ENCODE measurements at places on chromosomes 2 and 18.

DNA sequence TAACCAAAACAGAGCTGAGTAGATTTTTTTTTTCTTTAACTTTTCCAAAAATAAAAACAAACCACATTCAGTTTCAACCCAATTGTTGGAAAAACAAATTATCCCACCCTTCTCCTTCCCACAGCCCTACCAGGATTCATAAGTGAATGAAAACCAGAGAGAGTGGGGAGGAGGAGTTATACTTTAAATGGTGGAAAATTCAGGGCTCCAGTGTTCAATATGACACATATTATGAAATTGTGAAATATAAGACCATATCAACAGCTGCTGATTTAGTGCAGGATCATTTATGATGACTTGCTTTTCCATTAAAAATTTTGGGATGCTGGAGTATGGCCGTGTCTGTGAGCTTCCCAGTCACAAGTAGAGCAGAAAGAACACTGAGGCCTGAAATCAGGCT is 26.7 kb downstream of the COLEC12 start:
- DNase-seq = no peak

DNA sequence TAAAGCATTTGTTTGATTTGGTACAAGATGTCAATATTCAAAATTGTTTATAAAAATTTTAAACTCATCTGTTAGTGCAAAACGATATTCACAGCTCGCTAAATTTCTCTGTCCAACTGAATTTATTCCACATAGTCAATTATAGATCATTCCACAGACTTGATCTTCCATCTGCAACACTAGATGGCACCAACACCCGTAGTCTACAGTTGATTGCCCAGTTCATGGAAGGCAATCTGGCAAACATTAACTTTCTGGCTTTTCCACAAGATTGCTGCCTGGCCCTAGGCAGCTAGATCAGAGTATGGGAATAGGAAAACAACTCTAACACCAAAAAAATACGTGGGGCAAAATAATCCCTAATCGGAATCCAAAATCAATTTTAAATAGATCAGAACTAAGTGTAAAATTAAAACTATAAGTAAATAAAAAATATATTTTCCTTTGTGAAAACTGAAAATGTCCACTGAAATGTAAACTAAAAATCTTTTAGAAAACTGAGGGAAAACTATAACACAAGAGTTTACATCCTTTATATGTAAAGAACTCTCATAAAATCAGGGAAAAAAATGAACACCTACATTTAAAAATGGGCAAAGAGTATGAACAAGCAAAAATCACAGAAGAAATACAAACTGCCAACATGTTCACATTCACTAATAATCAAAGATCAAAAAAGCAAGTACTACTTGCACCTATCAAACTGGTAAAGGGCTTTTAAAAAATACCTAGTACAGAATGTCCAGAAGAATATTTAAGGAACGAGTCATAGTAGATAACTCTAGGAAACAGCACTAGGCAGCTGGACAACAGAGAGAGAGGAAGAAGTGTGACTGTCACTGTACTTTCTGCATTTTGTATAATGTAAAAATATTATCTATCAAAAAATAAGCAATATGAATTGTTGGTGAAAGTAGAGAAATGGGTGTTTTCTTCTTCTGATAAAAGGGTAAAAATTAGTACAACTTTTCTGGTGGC is 35.0 kb downstream of the RTN4 start:
- peak; percentile 13 for DNase-seq

DNA sequence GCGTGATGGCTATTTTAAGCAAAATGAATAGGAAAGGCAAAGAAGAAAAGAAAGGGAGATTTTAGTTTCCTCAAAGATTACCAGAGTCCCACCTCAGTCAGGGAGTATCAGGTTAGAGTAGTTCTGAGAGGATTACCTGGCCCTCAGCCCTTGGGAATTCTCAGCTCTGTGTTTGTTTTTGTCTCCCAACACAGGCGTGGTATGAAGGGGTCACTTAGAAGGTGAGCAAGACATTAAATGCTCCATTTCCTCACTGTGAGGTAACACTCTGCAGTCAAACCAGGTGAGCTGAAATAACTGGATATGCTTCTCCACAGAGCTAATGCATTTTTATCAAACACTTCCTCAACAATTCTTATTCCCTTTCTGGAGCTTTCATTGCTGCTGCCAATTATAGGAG is 232.2 kb downstream of the IKZF2 start:
- DNase-seq = no peak

GRCh38 chr2:60423505-60423904 is 129.9 kb downstream of the BCL11A start:
- no peak for DNase-seq

- no peak for DNase-seq
Measured at GRCh38 chr2:207160115-207160514, 5.6 kb downstream of the KLF7 start.

DNA sequence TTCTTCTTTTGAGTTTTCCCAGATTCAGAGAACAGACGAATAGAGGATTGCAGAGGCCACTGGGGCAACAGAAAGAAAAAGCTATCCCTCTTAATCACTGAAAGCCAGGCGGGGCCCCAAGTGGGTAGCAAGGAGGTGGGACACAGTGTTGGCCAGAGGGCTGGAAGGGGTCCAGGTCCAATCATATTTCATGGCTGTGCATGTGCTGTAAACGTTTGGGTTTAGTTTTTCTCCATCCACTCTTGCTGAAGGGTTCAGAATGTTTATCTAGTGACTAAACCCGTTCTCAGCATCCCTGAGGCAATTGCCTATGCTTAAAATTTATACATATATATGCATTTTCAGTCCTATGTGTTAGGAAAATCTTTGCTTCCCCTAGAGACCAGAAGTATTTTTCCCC is 99.4 kb upstream of the EPHA4 start:
- no peak for DNase-seq

GRCh38 chr18:42950732-42951131 is 164.8 kb downstream of the RIT2 start:
- no peak for DNase-seq

GRCh38 chr18:26791676-26792075 is 73.8 kb downstream of the AQP4 start:
- DNase-seq = no peak

DNA sequence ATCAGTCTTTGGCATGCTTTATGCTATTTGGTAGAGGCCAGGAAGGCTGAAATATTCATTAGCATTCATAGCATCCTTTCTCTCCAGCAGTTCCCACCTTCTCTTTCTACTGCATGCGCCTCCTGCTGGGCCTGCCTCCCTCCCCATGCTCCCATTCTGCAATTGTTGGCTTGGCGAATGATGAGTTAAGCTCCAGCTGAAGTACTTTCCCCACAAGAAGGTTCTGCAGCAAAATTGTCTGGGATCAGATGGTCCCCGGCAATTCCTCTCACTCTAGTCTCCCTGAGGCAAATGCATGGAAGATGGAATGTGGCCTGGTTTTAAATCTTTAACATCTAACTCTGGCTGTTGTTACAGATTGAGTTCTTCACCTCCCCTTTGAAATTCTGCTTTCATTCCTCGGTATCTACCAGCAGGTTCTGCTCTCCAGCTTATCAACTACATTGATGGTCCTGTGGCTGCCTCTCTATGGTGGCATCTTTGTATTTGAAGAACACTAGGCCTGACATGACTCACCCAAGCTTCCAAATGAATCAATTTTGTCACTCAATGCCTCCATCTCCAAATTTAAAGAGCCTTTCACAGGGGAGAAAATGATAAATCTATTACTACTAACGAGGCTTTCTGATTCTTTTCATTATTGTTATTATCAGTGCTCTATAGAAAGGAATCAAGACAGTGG is 55.9 kb downstream of the KCTD18 start:
- no peak for DNase-seq

GRCh38 chr2:60836491-60836890 is 44.9 kb upstream of the REL start:
- DNase-seq = no peak

- DNase-seq = no peak
Measured at GRCh38 chr2:236711440-236711839, 141.8 kb downstream of the ACKR3 start.

DNA sequence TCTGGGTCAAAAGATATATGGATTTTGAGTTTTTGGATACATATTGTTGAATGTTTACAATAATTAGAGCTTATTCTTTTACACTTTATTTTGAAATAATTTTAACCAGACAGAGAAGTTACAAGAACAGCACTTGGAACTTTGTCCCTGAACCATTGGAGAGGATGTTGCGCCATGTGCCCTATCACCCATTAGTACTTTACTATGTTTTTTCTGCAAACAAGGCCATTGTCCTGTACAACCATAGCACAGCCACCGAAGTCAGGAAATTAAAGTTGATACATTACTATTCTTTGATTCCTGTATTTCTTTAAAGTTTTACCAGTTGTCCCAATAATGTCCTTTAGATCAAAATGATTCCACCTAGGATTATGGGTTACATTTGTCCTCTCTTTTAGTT is 188.8 kb downstream of the ACKR3 start:
- no peak for DNase-seq

DNA sequence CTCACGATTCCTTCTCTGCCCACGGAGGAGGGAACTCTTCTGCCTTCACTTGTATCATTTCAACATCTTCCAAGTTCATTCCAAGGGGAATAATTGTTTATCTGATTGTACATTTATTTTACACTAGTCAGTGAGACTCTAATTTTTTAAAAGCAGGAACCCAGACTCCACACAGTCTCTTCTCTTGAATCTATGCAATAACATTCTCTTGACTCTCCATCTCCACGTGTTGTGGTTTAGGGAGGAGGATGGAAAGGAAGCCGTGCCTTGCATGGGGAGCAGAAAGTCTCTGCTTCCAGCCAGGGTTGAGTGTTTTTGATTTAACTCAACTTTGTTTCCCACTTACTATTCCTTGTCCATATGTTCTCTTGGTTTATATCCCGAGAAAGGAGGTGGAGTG is 131.1 kb upstream of the RIOK3 start:
- DNase-seq = no peak

- peak; percentile 29 for DNase-seq
Measured at GRCh38 chr2:44326548-44327264, 34.6 kb downstream of the PREPL start.

DNA sequence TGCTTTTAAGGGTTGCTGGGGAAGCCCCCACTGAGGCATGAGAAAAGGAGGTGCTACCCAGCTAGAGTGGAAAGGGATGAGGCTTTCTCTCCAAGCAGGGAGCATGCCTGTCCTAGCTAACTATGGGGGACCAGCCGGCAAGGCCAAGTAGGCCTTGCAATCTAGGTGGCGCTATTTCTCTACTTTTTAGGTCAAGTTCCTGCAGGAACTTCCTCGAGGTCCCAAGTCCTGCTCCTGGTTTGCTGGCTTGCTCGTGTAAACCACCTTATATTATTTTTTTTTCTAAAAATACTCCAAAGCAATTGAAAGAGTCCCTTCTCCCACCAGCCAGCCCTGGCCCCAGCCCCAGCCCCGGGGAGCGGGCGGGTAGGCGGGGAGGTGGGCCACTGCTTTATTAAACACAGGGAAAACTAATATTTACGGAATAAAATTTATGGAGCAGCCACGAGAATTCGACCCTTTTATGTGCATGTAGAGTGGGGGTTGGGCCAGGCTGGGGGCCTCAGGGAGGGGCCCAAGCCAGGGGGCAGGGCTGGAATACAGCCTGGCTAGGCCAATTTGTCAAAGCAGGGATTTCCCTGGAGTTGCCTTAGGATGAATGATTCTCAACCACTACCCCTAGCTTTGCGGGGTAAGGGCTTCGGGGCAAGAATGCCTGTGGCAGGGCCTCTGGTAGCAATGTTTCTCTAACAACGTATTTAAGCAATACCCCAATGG is 12.8 kb upstream of the IHH start:
- peak; percentile 26 for DNase-seq

GRCh38 chr2:178392215-178392614 is 58.8 kb downstream of the PRKRA start:
- DNase-seq = no peak

GRCh38 chr18:69968039-69968438 is 20.4 kb upstream of the CD226 start:
- no peak for DNase-seq

DNA sequence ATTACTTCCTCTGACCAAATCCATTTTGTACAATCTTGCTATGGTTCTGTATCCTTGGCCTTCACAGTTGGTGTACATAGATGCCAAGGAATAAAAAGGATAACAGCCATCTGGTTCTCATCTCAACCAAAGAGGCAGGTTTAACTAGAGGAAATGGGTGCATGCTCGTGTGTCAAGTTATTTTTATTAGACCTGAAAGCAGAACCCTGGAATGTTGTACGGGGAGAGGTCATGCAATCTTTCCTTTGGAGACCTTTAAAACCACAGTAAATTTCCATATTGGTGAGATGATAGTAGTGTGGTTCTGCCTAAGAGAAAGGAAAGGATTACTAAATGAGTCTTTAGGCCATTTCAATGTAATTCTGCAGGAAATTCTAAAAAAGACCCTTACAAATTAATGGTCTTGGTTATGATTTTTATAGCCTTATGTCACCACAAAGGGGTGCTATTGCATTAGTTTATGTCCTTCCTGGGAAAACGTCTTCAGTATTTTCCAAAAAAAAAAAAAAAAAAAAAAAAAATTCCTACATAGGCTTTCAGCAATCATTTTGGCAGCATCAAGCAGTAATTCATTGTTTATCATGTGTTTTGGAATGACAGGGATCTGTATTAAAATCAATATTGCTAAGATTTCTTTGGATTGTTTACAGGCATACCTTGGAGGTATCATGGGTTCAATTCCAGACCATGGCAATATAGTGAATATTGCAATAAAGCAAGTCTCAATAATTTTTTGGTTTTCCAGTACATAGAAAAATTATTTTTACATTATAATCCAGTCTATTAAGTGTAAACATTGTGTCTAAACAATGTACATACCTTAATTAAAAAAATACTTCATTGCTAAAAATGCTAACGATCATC is 270.8 kb downstream of the NYAP2 start:
- no peak for DNase-seq

GRCh38 chr2:173424886-173425285 is 70.2 kb downstream of the CDCA7 start:
- no peak for DNase-seq

DNA sequence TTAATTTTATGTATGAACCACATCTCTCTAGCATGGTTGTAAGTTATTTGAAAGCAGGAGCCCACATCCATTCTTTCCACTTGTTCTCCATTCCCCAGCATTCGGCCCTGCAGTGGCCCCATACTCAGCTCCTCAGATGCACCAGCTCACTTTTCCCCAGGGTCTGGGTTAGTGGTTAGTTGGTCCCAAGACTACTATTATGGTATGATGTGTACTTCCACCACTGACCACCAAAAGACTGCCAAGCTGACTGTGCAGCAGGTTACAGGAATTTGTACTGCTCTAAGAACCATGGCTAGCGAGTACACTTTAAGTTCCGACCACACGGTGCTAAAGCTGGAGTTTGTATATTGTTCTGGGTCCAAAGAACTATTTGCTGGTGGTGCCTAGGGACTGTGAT is 413.6 kb upstream of the TCF4 start:
- DNase-seq = no peak

GRCh38 chr2:227020416-227020815 is 143.6 kb downstream of the COL4A4 start:
- DNase-seq = no peak

- peak; percentile 29 for DNase-seq
Measured at GRCh38 chr2:64331849-64332699, 121.9 kb upstream of the LGALSL start.

- DNase-seq = no peak
Measured at GRCh38 chr2:127061375-127062273, 45.3 kb downstream of the BIN1 start.
